ENCODE measurements at places on chromosomes 7 and 10.

- DNase-seq = no peak
Measured at GRCh38 chr10:21083861-21084260, 186.8 kb upstream of the NEBL start.

DNA sequence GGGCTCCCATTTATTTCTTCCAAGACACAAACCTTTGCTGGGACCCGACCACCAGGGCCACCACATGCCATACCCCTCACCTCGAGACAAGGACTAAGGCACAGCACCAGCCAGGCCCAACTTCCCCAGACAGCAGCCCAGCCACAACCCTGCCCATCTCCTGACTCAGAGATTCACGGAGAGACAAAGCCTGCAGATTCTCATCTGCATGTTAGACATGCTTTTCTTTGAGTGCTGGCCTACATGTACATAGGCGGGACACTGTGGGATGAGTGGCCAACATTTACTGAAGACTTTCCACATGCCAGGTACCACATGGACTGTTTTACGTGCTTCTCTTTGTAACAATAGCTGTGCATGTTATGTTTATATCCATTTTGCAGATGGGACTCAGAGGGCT is 221.3 kb upstream of the ZMIZ1 start:
- DNase-seq = no peak

- no peak for DNase-seq
Measured at GRCh38 chr10:103177123-103177522, 15.9 kb downstream of the NT5C2 start.

DNA sequence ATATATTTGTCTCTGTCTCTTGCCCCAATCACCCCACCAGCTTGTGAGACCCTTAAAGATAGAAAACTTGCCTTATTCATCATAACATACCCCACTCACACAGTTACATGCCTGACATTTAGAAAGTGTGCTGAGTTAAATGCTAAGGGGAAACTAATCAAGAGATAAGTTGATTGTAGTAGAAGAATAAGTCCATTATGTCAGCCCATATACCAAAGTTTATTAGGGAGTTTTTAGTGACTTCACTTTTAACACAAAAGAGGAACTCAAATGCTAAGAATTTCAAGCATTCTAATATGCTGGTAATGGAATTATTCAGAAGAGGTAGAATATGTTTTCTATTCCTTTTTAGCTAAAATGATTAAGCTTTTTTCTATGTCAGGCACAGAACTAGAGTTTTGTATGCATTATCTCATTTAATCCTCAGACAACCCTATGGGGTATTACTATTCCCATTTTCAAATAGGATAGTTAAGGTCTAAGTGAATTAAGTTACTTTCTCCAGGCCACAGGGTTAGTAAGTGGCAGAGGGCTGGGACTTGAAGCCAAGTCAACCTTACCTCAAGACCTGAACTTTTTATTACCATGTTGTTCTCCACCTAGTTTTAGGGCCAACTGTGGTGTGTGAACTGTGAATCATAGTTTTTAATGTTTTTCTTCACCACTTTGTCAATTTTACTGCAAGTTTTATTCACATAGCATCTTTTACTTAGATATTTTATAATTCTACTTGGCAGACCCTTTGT is 19.6 kb downstream of the ASAH2 start:
- DNase-seq = no peak

DNA sequence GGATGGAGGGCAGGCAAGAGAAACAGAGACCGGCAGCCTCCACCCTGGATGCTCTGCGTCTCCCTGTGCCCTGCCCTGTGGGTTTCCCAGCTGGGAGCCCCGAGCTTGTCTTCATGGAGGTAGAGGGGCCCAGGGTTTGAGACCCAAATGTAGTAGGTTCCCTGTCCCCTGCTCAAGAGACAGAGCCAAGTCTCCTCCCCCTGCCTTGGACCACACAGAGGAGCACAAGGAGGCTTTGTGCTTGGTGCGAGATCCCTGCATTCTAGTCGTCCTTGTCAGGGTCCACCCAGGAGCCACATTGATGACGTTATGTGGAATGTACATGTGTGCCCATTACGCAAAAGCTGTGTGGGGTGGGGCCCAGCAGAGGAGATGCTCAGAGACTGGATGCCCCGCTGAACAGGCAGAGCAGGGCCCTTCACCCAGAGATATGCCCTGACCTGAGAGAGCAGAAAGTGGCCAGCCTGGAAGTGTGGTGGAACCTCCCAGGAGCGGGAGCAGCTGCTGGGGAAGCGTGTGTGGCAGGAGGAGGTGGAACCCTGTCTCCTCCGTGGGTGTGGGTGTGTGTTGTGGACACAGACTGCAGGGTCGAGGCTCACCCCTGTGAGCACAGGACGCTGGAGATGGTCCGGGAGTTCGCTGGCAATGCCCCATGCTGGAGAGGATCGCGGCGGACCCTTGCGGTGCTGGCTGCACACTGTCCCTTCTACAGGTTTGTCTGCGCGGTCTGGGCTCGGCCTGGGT is 39.3 kb downstream of the VWA2 start:
- no peak for DNase-seq

- peak; percentile 68 for DNase-seq
Measured at GRCh38 chr7:142795339-142795863, 24.6 kb downstream of the PRSS2 start.

- DNase-seq = no peak
Measured at GRCh38 chr7:131105294-131105798, 222.3 kb upstream of the MKLN1 start.

DNA sequence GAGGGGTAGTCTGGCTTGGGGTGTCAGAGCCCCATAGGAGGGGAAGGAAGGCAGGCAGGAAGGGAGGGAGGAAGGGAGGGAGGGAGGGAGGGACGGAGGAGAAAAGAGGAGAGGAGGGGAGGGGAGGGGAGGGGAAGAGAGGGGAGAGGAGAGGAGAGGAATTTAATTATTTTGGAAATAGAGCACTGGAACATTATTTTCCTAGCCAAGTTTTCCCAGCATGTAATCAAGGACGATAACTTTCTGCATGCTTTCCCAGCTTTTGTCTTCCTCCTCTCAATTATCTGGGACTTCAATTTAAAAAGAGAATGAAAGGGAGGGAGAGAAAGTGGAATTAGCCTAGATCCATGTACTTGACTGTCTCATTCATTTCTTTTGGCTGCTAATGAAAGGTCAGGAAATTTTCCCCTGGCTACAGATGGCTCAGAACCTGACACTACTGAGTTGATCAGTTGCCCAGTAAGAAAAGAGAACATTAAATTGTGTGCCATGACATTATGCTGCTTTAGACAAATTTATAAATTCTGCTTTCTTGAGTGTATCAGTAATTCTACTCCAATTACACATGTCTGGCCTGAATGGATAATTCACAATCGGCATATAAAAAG is 148.8 kb downstream of the LRRC4 start:
- DNase-seq = no peak

DNA sequence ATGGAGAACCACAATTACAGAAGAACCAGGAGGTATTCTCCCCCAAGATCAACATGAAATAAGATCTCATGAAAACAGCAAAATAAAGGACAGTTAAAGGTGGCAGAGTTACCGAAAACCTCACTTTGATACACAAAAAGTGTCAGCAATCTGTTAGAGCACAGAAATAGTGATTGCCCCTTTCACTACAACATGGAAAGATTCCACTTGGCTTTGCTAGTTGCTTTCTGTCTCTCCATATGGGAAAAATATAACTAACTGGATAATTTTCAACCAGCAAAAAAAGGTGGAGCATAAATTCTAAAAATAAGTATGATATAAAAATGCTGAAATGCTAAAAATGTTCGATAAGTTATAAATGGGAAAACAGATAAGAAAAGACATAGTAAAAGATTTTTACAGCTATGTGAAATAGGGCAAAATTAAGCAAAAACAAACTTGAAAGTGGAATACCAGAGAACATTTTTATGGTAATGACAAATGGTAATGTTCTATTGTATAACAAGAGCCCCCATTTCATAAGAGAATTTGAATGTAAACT is 90.2 kb downstream of the GPR85 start:
- DNase-seq = no peak

DNA sequence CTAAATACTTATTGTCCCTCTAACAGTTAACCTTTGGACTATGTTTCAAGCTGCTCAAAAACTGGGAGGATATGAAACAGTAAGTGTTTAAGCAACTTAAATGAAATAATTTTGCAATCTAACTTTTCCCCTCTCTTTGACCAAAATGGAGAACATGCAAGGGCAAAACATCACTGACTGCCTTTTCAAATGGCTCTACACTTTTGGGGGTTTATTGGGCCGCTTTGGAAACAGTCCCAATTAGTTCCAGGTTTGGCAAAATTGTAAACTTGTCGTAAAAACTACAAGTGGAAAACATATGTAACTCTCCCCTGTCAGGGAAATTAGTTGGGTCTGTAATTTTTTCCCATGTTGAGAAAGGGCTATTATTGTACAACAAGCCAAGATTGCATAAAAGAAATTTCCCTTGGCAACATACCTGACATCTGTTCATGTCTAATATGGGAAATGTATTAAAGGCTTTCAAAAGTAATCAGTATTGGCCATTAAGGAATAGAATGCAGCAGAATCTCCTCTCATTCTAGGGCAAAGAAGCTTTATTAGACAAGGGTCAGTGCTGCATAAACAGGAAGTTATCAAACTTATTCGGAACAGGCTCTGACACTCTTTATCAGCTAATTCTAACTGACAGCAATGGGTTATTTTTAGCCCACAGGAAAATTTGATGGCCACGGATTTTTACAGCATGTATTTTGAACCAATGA is 157.9 kb downstream of the ARID5B start:
- no peak for DNase-seq

- no peak for DNase-seq
Measured at GRCh38 chr7:69374044-69374425, 224.2 kb upstream of the AUTS2 start.

GRCh38 chr7:91811236-91811635 is 69.3 kb downstream of the MTERF1 start:
- no peak for DNase-seq

- no peak for DNase-seq
Measured at GRCh38 chr7:131947661-131948060, 391.2 kb upstream of the PODXL start.

GRCh38 chr7:29239638-29240037 is 45.1 kb downstream of the CHN2 start:
- peak; percentile 6 for DNase-seq

DNA sequence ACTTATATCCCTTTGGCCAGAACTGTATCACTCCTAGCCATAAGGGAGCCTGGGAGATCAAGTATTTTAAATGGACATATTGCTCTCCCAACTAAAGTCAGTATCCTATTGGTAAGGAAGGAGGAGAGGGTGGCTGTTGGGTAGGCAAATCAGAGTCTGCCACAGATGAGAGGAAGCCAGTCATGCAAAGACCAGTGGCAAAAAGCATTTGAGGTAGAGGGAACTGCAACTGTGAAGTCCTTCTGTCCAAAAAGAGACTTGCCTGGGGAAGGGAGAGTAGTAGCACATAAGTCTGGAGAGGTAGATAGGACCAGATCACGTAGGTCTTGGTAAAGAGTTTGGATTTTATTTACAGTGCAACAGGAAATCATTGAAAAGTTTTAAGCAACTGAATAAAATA is 8.8 kb upstream of the CCNJ start:
- no peak for DNase-seq

- no peak for DNase-seq
Measured at GRCh38 chr10:15166325-15166724, 2.2 kb downstream of the NMT2 start.

- no peak for DNase-seq
Measured at GRCh38 chr10:118076705-118077104, 30.0 kb upstream of the RAB11FIP2 start.

GRCh38 chr7:103984050-103984449 is 5.4 kb downstream of the RELN start:
- DNase-seq = no peak

GRCh38 chr7:69803699-69804516 is 205.6 kb downstream of the AUTS2 start:
- no peak for DNase-seq

- DNase-seq = no peak
Measured at GRCh38 chr10:90988802-90989201, 67.9 kb upstream of the ANKRD1 start.

DNA sequence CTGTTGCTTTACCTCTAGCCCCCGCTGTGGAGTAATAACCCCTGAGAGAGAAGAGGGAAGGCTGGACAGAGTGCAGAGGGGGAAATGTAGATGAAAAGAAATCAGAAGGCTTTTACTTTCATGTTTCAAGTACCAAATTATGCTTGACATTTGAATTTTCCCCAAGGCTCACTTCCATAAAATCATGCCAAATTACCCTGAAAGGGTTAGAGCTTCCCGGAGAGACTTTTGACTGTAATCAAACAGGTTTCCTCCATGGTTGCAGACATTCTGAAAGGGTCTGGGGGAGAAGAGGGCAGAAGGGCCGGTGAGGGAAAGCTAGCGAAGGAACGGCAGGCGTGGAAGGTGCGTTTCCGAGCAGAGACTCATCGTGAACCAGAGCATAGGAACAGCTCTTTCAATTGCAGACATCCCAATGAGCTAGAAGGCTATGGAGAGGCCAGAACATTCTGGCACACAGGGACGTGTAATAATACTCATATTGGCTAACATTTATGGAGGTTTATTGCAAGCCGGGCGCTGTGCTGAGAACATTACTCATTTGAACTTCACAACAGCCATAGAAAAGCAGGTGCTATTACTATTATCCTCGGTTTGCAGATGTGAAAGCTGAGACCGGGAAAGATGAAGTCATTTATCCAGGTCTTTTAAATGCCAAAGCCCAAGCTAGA is 620.8 kb upstream of the AUTS2 start:
- DNase-seq = no peak

- peak; percentile 17 for DNase-seq
Measured at GRCh38 chr7:2242541-2243429, 759 bp downstream of the NUDT1 start.

GRCh38 chr10:132586739-132587138 is 49.2 kb downstream of the INPP5A start:
- DNase-seq = no peak

DNA sequence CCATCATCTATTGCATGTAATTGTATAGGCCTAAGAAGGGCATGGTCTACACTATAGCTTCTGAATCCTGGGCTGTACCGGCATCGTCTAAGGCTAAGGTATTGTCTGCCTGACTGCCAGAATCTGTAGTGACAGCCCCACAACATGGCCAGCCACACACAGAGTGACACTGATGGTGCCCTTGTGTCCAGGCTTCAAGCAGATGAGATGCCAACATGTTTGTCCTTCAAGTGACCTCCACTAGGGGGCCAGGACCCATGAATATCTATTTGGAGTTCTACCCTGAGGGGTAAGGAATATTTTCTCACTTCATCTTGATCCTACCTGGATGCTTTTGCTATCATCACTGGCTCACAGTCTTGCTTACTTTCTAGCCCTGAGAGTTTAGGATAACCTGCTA is 1.5 kb downstream of the CYP3A7 start:
- peak; percentile 7 for DNase-seq

- DNase-seq = no peak
Measured at GRCh38 chr7:13035233-13035632, 347.8 kb downstream of the ARL4A start.
